ENCODE measurements at places on chromosomes 4 and X. TPM values are rescaled to one million over a fixed set of nuclear protein-coding genes. Genes with fewer than 3 reads are reported as not detected.

DNA sequence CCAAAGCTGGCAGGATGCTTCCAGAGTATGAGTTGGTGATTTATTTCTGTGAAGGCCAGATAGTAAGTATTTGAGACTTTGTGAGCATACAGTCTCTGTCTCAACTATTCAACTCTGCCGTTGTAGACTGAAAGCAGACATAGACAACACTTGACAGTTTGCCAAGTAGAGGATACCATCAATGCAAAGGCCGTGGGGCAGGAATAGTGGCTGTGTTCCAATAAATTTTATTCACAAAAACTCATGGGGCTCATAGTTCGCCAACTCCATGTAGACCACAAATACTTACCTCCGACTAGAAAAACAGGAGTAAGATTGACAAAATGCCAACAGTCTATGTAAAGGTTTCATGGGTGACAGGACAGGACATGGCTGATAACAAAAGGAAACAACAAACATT, 3.7 kb upstream of the PIR start:
- H3K4me3 ChIP-seq: no peak overlapping the region
- DNase-seq: no peak
- H3K27me3 ChIP-seq: peaks cover 9% of the 10 kb centered on the region
- peaks cover 14% of the 10 kb centered on the region for H3K4me1 ChIP-seq
- H3K27ac ChIP-seq: no peak overlapping the region

GRCh38 chr4:2333356-2333841, 71.5 kb upstream of the MXD4 start:
- no peaks in the 10 kb centered on the region for H3K27me3 ChIP-seq
- H3K4me1 ChIP-seq: no peaks in the 10 kb centered on the region
- DNase-seq: no peak
- no peaks in the 10 kb centered on the region for H3K36me3 ChIP-seq
- no peak overlapping the region for H3K4me3 ChIP-seq

VEGFD gene
- total RNA-seq: not detected

SLC9B1 gene
- total RNA-seq: 1.9 TPM

All from activated CD4-positive, alpha-beta T cell treated with anti-CD3 and anti-CD28 coated beads, Interleukin-2, amount 10 ng/mL, durations not matched to agents 7 days and 5 days (primary cell).